Activated CD8-positive, alpha-beta memory T cell treated with anti-CD3 and anti-CD28 coated beads, Interleukin-2, amount 50 U/mL, for 48 hours (primary cell): ENCODE measurements at places on chromosomes 12 and 14.

DNA sequence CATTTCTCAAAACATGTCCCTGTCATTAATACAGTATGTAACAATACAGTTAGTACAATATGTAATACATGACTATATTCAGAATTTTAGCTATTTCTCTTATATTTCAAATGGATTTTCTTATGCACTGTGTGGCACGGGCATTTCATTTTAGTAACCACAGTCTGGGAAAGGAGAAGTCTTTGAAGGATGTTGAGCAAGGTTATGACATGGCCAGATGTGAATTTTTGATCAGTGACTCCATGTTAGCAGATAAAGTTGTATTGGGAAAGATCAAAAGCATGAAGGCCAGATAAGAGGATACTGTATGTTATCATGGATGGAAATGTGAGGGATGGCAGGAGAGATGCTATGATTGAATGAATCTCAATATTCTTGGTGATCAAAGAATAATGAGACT is 285.2 kb downstream of the NAV3 start:
- DNase-seq: no peak

- DNase-seq: peak; percentile 72
Observed at GRCh38 chr12:53098354-53098981, 1.0 kb downstream of the IGFBP6 start.

DNA sequence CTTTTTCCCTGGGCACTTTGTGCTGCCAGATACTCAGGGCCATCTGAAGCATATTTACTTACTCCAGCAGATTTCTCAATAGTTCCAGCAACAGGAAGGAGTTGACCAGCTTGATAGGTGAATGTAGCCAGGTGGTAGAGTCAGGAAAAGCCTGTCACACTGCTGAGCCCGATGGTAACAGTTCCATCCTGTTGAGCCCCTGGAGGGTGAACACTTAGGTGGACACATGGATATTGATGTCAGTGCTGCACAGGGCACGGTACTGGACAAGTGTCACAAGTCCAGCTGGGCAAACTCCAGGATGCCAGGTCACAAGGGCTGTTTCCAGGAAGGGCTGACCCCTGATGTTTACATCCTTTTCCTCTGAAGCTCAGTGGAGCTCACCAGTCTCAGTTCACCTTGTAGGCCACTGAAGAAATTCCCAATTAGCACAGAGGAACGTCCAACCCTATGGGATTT is 2.3 kb upstream of the SMOC1 start:
- no peak for DNase-seq

DNA sequence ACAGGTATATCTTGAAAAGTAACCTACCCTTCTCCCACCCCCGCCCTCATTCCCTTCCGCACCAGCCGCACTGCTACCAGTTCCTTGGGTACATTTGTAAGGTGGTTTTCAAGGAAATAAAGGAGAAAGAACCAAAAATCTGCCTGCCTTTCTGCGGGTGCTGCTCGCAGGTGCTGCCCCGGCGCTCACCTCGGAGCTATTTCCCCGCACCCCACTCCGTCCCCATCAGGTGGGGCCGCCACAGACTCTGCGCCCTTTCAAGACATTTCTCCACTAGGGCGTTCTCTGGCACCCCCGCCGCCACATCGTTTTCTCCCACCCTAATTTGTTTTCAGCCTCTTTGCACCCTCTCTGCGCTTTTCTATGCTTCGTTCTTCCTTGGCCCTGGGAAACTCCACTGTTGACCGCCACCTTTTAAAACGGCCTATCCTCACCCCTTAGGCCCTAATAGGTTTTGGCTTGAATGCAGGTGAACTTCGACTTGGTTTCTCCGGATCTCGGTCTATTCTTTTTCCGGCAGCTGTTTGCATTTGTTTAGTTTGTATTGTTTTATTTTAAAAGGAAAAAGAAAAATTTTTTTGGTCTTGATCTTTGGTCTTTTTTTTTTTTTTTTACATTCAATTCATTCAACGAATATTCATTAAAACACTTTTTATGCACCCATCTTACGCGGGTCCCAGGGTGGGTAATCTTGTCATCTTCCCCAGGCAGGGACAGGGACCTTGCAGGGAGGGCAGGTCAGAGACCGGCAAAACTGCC is 3.0 kb downstream of the VSX2 start:
- DNase-seq: no peak

GRCh38 chr12:57261428-57261865 is 10.5 kb upstream of the STAC3 start:
- DNase-seq: no peak

GRCh38 chr14:35121026-35121886 is 534 bp downstream of the PPP2R3C start:
- no peak for DNase-seq

DNA sequence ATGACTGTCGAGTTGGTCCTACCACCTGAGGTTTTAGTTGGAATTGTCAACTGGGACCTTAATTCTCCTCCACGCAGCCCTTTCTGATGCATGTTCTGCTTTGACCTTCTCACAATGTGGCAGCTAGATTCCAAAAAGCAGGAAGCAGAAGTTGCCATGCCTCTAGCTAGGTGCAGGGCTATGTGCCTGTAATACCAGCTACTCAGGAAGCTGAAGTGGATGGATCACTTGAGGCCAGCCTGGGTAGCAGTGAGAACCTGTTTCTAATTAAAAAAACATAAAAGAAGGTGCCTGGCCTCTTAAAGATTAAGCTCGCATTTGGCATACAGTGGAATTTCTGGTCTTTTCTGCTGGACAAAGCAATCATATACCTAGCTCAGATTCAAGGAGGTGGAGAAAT is 77.1 kb downstream of the FGD4 start:
- DNase-seq: no peak

DNA sequence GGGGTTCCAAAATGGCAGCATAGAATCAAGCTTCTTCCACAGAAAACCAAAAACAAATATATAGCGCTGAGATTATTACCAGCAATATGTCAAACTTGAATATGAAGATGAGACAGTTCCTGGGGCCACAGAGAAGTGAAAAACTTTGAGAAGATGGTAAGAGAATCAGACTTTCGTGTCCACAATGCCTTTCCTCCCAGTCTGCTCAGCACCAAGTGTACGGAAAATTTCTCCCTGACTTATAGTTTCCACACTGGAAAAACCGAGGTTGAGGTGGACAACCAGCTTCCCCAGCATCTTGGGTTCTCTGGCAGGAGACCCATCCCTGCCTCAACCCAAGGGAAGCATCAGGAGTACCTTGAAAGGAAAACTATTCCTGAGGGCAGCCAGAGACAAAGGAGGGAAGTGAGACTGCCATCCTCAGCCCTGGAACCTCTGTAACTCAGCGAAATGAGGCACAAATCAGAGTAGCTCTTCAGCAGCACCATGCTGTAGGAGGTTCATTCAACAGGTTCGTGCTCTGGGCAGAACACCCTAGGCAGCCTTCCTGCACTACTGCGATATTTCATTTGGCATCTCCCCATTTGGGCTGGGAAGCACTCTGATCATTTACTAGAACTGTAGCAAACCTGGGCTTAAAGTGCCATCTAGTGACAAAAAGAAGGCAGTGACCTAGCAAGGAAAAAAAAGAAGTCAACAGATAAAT is 52.4 kb upstream of the CAPRIN2 start:
- DNase-seq: no peak

GRCh38 chr14:65461730-65462129 is 49.2 kb downstream of the FUT8 start:
- no peak for DNase-seq

DNA sequence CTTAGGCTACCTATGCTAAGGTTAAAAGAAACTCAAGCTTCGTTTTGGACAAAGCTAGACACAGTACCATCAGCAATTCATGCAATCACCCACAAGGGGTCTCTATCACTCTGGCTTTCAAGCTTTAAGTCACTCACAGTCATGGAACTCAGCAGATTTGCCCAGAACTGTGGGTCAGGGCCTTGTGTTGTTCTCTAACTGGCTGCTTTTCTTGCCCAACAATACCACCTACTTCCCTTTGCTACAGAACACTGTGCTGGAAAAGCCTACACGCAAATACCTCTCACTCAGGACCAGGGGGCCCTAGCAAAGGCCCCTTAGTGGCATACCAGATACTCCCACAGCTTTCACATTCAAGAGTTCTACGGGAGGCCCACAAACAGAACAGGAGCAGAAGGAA is 9.1 kb downstream of the NEMP1 start:
- no peak for DNase-seq

DNA sequence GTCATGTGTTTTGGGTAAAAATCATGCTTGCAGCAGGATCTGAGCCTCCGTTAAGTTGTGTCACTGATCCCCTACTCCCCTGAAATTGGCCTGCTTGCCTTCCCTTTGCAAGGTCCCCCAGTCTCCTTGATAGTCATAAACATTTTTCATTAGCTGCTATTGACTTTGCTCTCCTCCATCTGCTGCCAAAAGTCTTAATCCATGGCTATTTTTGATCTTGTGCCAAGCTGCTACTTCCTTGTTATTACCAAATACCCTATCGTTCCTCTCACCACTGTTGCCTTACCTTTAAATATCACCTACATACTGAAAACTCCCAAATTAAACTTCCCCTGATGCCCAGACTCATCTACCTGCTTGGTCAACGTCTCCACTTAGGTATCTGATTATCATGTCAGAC is 148.3 kb downstream of the PHLDA1 start:
- no peak for DNase-seq

GRCh38 chr12:49645146-49646039 is 22.0 kb downstream of the PRPF40B start:
- DNase-seq: no peak

GRCh38 chr14:101933209-101933608 is 31.2 kb upstream of the DYNC1H1 start:
- DNase-seq: no peak

DNA sequence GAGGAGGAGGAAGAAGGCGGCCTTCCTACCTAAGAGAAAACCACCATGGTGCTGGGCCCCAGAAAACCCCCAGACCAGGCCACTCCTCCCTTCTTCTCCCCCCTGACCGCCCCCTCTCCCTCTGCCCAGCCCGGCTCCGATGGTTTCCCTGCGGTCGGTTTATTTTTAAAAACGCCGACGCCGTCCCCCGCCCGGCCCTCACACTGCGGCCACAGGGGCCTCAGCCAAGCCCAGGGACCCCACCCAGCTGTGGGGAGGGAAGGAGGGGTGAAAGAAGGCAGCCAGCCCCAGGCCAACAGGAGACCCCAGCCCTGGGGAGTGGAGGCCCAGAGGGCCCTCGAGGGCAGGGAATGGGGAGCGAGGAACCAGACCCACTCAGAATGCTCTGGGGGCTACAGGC is 3.4 kb downstream of the SP7 start:
- no peak for DNase-seq
